Testis (tissue), 5 donors: ENCODE measurements at places on chromosomes 12 and 14. TPM values are rescaled to one million over a fixed set of nuclear protein-coding genes. Genes with fewer than 3 reads are reported as not detected.

CEBPE gene
- polyA plus RNA-seq = not detected

MSI1 gene
- polyA plus RNA-seq = 25.1 TPM

LRRC10 gene
- polyA plus RNA-seq = not detected

RFLNA gene
- polyA plus RNA-seq = 0.80 TPM

KRT80 gene
- 1.0 TPM for polyA plus RNA-seq

KCNA1 gene
- 0.13 TPM for polyA plus RNA-seq

RNASE2 gene
- polyA plus RNA-seq = 0.65 TPM

CCDC197 gene
- 31.0 TPM for polyA plus RNA-seq

SSTR1 gene
- 0.45 TPM for polyA plus RNA-seq

REP15 gene
- polyA plus RNA-seq = 0.73 TPM

ABCC9 gene
- 2.1 TPM for polyA plus RNA-seq
